Cortex of kidney (tissue), 1 donor: ENCODE measurements at places on chromosomes 2 and 18.

GRCh38 chr2:192379736-192380135, 185.0 kb upstream of the TMEFF2 start:
- DNase-seq, result no peak

GRCh38 chr2:118618279-118618678, 229.2 kb downstream of the EN1 start:
- no peak for DNase-seq

- no peak for DNase-seq
Observed at GRCh38 chr2:128228894-128229293, 89.8 kb downstream of the HS6ST1 start.

DNA sequence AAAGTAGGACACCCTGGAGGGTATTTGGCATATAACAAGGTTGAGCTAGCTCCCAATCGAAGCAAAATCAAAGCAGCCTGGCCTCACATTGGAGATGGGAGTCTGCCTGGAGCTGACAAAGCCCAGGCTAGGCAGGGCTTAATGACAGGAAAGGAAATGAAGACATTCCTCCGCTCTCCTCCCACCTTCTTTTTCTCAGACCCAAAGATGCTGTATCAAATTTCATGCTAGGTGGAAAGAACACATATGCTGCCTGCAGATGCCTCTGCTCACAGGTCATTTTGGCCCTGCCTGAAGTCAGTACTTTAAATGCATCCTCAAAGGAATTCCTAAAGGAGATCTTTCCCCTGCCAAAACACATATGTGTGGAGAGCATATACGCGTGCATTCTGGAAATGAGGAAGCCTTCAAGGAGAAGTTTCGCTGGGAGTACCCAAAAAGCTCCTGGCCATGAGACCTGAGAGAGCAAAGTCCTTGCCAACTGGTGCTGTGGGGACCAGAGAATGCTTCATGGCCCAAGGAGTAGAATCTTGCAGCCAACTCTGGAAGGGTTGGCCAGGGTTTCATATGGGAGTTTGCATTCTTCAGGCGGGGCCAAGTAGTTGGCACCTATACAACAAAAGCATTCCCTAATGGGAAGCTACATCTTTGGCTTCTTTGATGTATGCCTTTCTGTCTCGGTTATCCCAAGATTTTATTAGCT, 88.0 kb downstream of the AQP4 start:
- no peak for DNase-seq

GRCh38 chr2:232815569-232815968, 39.2 kb upstream of the KCNJ13 start:
- DNase-seq, result no peak

- DNase-seq, result no peak
Observed at GRCh38 chr2:207473049-207473930, 56.5 kb upstream of the CREB1 start.

- DNase-seq, result no peak
Observed at GRCh38 chr18:35186291-35187034, 54.4 kb upstream of the ZNF397 start.

GRCh38 chr18:75173738-75174137, 35.2 kb downstream of the PTGR3 start:
- DNase-seq, result no peak

DNA sequence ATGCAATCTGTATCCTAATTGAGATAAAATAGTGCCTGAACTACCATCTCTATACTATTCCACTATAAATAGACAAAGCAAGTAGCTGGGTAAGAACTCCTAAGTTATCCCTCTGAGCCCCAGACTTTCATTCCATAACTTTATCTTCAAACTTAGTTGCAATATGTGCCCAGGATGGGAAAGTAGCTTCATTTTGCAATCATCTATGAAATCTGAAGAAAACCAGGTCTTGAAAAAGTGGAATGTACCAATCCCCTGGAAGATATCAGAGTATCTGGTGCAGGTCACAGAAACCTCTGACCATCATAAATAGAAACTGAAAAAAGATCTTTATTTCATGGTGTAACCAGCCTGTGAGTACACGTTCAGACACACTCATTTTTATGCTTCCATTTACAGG, 78.1 kb upstream of the TMEM178A start:
- DNase-seq, result no peak

- DNase-seq, result no peak
Observed at GRCh38 chr2:38239452-38239851, 137.6 kb downstream of the ATL2 start.

- no peak for DNase-seq
Observed at GRCh38 chr2:216554755-216555154, 56.1 kb downstream of the RPL37A start.

DNA sequence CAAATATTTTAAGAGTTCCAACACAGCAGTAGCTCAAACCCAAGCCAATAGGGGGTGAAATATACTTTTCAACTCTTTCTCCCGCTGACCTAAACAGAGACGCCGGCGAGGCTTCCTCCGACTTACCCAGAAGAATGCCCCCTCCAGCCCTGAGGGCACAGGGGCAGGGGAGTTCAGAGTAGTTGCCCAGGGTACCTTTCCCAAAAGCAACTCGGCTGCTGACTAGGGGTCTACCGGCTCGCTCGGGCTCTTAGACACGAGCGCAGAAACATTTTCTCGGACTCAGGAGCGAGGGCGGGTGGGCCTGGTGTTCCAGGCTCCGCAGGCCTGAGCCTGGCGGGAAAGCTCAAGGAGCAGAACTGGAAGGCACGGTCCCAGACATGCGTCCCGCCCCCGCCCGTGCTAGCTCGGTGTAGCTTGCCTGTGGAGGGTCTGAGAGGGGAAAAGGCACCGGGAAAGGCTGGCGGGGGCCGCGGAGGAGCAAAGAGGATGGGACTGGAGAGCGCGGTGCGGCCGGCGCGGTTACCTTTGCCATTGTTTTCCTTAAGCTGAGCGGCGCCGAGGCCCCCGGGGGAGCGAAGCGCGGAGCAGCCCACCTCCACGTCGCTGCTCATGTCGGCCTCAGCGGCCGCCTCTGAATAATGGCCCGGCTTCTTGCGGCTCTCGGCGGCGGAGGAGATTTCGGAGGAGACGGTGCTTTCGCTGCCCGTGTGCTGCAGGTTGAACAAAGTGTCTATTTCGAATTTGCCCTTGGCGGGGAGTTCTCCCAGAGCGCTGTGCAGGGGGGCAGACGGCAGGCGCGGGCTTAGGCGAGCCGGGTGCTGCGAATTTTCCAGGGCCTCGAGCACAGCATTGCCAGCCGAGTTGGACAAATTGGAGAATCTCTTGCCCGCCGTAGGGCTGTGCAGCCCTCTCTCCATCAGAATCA, 674 bp downstream of the EVX2 start:
- DNase-seq, result no peak

DNA sequence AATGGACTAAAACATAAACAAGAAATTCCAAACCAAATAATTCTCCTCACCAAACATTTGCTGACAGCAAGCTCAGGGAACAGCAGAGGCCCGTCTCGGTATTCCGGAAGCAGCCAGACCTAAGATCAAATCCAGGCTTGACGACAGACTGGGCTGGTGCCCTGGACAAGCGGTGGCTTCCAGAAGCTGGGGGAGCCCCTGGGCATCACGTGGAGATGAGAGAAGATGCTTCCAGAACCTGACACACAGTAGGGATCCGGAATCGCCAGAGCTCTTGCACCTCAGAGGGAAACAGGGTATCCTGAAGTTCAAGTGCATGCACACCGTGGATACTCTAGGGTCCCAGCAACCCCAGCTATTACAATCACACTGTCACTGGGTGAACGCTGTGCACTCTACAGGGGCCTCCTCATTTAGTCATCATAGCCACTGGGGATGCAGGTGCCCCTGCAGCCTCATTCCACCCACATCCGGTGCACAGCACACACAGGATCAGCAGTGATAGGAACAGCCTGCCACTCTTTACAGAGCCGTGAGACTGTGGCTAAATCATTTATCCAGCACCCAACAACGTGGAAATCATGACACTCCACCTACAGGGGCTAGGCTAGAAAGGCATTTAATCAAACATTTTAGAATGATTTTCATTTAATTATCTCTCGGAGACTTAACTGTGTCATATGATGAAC, 102.6 kb downstream of the HDAC4 start:
- no peak for DNase-seq

DNA sequence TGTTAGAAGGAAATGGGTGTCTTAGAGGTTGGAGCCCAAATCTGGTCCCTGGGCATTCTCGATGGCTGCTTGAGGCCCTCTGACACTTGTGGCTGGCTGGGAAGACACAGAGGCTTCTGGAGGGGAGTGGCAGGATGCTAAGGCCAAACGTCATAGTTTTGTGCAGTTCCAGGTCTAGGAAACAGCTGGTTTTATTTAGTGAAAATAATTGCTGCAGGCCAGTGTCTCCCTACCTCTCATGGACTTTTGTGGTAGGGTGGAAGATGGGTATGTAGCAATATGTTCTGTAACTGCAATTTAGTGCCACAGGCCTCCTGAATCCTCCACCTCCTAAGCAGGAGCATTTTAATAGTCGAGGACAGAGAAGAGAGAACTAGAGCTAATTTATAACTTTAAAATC, 32.2 kb upstream of the SPRED2 start:
- DNase-seq, result no peak

DNA sequence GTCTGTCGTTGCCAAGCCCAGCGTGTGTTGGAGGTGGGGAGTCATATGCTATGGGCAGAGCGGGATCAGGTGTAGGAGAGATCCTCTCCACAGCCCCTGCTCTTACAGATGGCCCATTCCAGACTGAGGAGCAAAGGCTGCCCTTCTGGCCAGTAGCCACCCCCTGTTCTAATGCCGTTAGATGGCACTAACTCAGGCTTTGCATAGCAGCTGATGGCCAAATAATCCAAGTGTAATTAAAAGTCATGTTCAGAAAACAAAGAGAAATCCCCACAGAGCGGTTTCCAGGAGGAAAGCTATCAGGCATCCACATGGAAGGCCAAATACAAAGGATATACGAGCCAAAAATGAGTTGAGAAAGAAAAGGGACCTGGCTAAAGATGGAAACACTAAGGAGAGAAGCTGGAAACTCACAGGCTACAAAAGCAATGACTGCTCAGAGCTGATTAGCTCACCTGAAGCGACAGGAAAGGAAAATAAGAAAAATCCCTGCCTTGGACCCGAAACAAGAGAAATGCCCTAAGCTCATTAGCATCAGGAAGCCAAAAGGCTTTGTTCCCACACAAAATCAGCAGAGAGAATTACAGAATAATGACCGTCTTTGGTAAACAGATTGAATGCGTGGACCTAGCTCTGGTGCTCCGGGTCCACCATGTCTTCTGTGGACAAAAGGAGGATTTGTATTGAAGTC, 1002.4 kb upstream of the KLHL29 start:
- DNase-seq, result no peak

- DNase-seq, result no peak
Observed at GRCh38 chr2:62203459-62203858, 7.5 kb downstream of the B3GNT2 start.

- no peak for DNase-seq
Observed at GRCh38 chr2:86315084-86315483, 22.3 kb downstream of the REEP1 start.
